ENCODE measurements at places on chromosomes 7 and 10.

DNA sequence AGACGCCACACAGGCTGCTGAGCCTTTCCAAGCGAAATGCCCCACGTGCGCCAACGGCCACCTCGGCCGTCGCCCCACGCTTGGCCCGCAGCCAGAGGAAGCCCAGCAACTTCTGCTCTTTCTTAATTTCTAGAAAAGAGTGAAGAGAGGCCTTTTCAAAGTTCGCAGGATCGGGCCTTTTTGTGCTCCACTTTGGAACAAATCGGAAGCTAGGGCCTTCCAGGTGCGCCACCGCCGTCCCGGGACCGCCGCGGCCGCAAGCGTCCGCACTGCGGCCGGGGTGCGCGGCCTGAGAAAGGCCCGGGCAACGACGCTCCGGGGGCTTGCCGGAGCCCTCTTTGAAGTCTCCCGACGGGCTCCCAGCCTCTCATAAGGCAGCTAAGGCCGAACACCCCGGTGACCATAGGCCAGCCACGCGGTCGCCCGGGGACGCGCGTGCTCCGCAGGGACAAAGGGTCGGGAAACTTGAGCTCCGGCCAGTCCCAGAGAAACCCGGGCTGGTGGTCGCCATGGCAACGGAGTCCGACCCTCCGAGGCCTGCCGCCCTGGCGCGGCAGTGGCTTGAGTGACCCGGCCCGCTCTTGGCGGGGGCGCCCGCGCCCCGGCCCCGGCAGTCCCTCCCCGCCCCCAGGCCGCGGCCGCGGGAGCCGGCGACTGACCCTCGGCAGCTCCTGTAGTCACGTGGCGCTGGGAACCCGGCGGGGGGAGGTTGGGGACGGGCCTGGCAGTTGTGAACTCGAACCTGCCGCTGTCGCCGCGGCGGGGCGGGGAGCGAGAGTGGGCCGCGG is at the start of gene REPIN1:
Gene REPIN1, plus strand, starts transcription at position 727 of the 788 bp plus-strand sequence. CDS start 890 bp downstream, outside the sequence.
- peak; percentile 87 for DNase-seq

- DNase-seq = peak; percentile 14
Observed at GRCh38 chr7:99557196-99557607, 1.2 kb upstream of the ZNF655 start.

DNA sequence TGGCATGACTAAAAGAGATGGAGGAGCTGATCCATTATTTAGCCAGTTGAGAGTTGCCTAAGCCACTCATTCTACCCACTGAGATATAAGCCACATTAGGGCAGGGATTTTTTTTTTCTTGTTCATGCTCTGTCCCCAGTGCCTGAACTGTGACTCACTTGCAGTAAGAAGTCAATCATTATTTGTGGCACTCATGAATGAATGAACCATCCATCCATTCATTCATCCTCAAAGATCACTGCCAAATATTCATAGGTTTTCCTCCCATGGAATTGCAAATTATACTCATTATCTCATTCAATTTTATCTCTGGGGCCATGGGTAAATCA is 22.8 kb upstream of the ARID5B start:
- no peak for DNase-seq

- DNase-seq = no peak
Observed at GRCh38 chr7:66535414-66536329, 93.0 kb upstream of the KCTD7 start.

DNA sequence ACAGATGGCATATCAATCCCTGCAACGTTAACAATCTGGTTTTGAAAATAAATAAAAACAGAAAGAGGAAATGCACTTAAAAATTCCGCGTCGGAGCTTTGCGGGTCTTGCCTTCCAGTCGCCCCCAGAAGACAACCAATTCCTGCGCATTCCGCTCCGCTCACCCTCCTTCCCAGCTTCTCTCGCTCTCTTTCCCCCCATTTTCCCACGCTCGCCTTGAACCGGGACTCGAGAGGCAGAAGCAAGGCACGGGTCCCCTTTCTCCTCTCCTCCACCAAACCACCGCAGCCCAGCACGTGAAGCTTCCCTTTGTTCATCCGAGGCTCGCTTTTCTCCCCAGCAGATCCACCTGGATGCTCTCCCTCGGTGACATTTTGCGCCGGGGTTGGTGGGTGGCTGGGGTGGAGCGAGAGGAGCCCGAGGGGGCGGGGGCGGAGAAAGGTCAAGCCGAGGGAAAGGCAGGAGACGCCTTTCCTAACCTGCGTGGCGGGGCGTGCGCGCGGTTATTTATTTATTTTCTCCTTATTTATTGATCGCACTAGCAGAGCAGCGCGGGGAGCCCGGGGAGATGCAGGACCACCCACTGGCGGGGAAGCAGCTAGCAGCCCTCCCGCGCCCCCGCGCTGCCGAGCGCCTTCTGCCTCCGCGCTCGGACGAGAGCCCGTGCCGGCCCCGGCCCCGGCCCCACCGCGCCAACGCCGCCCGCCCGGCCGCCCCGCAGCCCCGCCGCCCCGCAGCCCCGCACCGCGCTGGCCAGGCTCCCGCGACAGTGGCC is at the start of gene KCND2:
Gene KCND2, plus strand, starts transcription at position 475 of the 775 bp plus-strand sequence.
- no peak for DNase-seq
